ENCODE measurements at places on chromosomes 5 and 9.

GRCh38 chr5:163658702-163659567 lies 153.5 kb downstream of the MAT2B start:
- no peak for DNase-seq

DNA sequence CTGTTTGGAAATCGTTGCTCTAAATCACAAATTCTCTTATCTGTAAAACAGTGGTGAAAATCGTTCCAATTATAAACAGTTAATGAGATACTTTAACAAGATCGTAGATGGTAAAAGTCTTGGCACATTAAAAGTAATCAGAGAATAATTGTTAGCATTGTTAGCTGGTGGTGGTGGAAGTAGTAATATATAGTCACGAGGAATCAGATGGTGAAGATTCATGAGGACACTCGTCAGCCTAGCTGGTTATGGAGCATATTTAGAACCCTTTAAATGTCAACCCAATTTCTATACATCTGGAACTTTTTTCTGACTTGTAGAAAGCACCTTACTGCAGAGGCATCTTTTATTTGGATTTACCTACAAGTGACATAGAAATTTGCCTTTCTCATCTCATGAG lies 190.8 kb downstream of the TLE1 start:
- DNase-seq: no peak

- DNase-seq: no peak
Observed at GRCh38 chr9:71681708-71682272, 86.5 kb downstream of the CEMIP2 start.

DNA sequence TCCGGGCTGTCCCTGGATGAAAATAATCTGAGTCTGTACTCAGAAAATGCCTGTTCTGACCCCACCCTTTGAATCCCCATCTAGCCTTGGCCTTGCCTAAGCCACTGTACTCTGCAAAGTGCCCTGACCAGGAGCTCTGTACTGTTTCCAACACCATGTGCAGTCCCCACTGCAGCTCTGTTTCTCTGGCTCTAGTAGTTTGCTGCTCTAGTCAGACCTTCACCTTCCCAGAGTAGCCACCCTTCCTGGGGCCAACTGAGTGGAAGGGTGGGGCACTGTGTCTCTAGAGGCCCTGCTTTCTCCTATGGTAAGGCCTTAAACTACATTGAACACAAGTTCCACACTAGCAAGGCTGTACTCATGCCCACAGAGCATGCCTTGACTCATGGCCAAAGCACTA lies 31.9 kb downstream of the P4HA2 start:
- DNase-seq: no peak

GRCh38 chr5:110963495-110963894 lies 108.0 kb upstream of the TSLP start:
- DNase-seq: no peak

DNA sequence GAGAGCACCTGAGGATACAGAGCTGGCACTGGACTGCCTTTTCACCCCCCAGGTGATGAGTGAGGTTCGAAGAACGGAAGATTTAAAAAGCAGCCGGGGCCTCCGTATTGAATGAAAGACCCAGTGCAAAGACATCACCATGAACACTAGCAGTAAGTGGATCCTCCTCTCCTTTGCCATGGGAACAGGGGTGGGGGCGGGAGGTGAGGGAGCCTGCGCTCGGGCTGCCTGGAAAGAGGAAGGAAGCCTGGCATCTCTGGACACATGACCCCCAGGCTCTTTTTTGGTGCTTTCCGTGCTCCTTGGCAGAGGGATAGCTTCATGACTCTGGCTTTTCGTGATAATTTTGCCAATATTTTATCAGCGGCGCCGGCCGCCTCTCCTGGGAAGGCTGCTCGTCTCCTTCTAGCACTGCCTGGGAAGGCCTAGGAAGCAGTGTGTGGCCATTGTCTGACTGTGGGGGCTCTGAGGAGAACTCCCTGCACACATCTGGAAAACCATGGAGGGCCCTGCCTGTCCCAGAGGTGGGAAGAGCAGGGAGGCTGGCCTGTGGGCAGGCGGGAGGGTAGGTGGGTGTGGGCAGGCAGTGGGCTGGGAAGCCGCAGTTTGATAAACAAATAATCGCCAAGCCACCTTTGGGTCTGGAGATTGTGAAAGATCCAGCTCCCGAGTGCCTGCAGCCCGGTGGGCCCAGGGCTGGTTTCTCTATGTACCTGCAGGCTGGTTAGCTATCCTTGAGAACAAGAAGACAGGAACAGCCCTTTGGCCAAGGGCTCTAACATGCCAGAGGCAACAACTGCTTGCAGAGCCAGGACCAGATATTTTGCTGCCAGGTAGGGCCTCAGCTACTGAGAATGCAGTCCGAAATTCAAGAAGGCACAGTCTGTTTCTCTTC lies 911 bp downstream of the ABLIM3 start:
- DNase-seq: no peak

DNA sequence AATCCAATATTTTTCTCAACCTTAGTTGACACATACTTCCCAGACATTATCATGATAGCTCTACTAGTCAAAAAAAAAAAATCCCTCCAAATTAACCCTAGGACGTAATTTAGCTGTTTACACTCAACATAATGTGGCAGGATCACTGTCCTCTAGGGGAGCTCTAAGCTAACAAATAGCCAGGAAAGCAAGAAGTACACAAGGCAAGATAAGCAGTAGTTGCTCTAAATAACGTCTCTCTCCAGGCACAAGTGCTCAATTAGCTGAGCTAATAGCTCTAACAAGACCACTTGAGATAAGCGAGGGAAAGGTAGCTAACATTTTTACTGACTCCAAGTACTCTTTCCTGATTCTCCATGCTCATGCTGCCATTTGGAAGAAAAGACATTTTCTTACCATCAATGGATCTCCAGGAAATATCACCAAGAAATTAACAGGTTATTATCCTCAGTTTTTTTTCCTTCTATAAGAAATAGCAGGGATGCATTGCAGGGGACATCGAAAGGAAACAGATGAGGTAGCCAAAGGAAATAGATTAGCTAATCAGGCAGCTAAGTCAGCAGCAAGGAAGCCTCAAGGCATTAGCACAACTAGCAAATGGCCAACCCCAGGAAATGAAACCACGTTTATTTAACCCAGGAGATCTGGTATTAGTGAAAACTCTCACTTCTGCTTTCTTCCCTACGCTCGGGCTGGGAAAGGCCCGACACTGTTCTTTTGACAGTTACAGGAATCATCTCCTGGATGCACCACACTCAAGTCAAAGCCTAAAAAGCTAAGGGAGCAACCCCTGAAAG lies 614.1 kb downstream of the PTPRD start:
- DNase-seq: no peak

DNA sequence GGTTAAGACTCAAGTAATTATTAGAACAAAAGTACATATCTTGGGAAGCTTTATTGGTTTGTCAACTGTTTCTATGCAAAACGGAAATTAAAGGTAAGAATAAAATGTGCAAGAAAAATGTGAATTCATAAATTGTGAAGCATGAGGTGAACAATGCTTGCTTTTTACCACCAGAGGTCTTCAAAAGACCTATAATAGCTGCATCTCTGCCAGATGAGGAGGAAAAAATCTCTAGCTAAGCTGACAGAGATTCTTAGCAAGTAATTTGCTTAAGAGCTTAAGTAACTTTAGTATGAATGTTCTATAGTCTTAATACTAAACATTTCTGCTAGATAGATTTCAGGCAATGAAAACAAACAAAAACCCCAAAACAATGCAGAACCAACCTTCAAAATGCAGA lies 54.1 kb downstream of the MRPS30 start:
- no peak for DNase-seq

DNA sequence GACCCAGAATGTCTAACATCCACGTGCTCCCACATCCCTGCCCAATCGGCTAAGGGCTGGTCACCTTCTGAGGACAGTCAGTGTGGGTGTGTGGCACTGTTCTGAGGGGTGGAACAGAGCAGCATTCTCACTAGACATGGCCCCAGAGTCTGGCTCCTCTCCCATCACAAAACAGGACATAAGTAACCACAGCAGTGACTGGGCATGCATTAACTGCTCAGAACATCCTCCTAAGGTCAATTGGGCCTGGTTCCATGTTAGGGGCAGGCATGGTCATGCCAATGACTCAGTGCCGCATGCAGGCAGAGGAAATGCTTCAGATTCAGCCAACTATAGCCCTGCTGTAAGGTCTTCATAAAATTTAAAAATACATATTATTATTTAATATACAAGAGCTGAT lies 12.9 kb downstream of the MACROH2A1 start:
- DNase-seq: no peak

- no peak for DNase-seq
Observed at GRCh38 chr9:123081824-123082223, 48.4 kb downstream of the GPR21 start.

DNA sequence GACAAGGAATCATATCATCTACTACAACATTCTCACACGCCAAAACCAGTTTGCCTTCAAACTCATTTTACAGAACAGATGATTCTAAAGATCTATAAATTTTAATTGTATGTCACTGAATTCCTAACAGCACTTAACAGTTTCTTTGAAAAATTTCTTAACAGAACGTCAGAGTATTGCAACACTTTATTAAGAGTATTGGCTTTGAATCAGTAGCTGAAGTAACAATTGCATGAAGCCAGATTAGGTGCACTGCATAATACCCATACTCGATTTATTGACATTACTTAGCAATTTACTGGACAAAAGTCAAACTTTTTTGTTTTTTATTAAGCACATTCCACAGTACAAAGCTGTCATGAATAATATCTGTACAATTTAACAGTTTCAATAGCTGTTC lies 75.8 kb downstream of the SMIM23 start:
- no peak for DNase-seq

DNA sequence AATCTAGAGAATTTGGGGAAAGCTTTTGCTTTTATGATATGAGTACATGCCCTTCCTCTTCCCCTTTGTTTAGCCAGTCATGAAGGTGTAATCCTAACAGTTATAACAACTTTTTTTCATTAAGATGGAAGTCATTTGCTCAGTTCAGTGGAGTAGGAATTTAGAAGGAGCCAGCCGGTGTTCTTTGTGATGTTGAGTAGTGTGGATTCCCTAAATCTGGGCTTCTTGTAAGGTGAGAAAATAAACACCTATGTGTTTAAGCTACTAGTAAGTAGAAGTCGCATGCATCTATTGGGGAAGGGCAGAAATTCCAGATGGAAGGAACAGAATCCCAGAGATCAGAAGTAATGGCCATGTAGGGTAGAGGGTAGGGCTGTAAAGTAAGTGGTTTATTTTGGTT lies 13.6 kb upstream of the CNTLN start:
- no peak for DNase-seq

DNA sequence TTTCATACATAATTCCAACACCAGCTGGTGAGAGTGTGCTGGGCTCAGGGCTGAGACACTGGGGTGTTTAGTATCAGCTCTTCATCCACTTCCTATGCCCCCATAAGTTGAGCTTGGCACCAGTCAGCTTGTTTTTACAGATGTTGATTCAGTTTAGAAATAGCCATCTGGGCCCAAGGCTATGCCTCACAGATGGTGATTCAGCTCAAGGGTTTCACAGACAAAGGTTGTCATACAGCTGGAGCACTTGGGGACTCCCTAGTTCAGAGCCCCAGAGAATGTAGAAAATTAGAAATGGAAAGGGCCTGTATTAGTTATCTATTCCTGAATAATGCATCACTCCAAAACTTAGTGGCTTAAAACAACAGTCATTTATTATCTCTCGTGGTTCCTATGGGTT lies 10.3 kb upstream of the CRHBP start:
- DNase-seq: no peak

GRCh38 chr5:180085837-180086236 lies 14.3 kb upstream of the RNF130 start:
- no peak for DNase-seq
